ENCODE measurements at places on chromosomes 2 and 18. TPM values are rescaled to one million over a fixed set of nuclear protein-coding genes. Genes with fewer than 3 reads are reported as not detected.

ZNF512 gene
- total RNA-seq: 22.0 TPM

HRH4 gene
- 0.14 TPM for total RNA-seq

HAAO gene
- 0.30 TPM for total RNA-seq

ELP2 gene
- total RNA-seq: 39.2 TPM

SLC19A3 gene
- 0.04 TPM for total RNA-seq

ORC2 gene
- 8.5 TPM for total RNA-seq

ABCG5 gene
- not detected for total RNA-seq

ALPI gene
- total RNA-seq: not detected

MEP1B gene
- total RNA-seq: 0.04 TPM

HOXD4 gene
- total RNA-seq: not detected

DNA sequence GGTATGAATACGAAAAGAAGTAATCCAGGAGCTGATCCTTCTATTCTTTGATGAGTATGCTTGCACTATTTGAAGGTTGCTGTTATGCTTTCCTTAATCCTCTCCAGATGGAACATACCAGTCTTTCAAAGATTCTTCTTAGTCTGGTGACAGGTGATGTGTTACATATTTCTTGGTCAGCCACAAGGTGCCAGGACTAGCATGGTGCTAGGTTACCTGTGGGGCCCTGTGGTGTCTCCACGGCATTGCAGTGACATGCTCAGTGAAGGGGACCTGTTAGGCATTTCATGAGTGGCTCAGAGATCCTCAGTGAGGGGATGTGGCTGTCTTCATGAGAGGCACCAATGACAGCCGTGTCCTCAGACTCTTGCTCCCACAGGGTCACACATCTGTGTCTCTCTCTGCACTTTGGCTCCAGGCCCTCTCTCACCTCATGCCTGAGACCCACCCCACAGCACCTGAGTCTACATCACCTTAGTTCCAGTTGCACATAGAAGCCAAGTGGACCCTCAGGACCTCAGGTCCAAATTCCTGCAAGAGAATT lies 13.1 kb upstream of the RAB31 start:
- DNase-seq: no peak
- no peaks in the 10 kb centered on the region for H3K27me3 ChIP-seq
- no peaks in the 10 kb centered on the region for H3K4me1 ChIP-seq

- peaks cover 3% of the 10 kb centered on the region for H3K27me3 ChIP-seq
- no peaks in the 10 kb centered on the region for H3K4me1 ChIP-seq
- H3K36me3 ChIP-seq: no peaks in the 10 kb centered on the region
Measured at GRCh38 chr18:78727877-78728783, 251.5 kb upstream of the SALL3 start.

DNA sequence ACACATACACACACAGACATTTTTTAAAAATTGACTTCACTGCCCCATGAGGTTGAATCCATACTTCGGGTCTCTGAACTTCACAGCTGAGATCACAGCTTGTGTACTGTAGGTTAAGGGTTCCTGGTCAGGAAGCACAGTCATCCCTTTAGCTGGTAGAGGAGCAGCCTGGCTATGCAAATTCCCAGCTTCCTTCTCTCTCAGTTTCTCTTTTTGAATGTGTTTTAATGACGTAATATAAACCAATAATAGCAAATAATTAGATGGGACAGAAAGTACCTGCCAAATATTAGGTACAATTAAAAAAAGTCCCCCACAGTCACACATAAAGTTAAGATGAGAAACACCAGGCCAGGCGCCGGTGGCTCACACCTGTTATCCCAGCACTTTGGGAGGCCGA lies 178.7 kb downstream of the ZNF385B start:
- H3K27me3 ChIP-seq: no peaks in the 10 kb centered on the region
- no peak overlapping the region for H3K4me3 ChIP-seq
- no peaks in the 10 kb centered on the region for H3K36me3 ChIP-seq
- no peak for DNase-seq

- H3K4me3 ChIP-seq: no peak overlapping the region
- peak overlapping the region; percentile 81 for H3K27ac ChIP-seq
- H3K27me3 ChIP-seq: no peaks in the 10 kb centered on the region
Measured at GRCh38 chr18:48924630-48925490, 25.9 kb downstream of the SMAD7 start.

GRCh38 chr2:120793682-120794403 lies 58.2 kb downstream of the GLI2 start:
- no peak overlapping the region for H3K4me3 ChIP-seq
- peaks cover 16% of the 10 kb centered on the region for H3K4me1 ChIP-seq
- no peaks in the 10 kb centered on the region for H3K36me3 ChIP-seq

DNA sequence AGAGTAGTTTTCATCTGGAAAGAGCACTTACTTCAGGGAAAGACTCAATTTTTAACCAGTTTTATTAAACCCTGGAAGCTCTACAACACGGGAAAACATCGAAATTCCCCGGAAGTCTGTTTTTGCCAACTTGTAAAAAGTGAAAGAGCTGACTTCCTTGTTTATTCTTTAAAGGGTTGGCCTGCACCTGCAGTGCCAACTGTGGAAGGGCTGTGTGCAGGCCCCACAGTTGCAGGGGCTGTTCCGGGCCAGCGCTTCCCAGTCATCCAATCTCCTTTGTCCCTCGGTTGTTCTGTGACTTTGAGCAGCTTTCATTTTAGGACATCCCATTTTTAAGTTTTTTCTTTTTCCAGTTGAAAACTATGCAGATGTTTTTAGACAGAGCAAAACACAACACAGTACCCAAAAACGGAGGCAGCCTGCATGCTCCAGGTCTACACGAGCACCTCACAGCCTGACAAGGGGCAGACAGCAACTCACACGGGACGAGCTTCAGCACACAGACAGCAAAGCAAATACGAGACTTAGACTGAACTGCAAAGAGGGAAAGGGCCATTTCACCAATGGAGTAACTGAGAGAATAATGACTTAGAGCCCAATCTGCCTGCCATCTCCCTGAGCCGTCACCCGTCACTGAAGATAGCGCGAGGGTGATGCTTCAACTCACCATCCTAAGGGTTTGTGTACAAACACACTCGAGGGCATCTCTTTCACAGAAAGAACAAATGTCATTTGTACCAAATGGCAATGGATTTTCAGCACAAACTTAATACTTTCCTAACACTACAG lies 70.6 kb downstream of the EMILIN2 start:
- no peak overlapping the region for H3K4me3 ChIP-seq
- no peak for DNase-seq
- no peaks in the 10 kb centered on the region for H3K27me3 ChIP-seq
- peaks cover 65% of the 10 kb centered on the region for H3K36me3 ChIP-seq
- H3K27ac ChIP-seq: peak overlapping the region; percentile 81

DNA sequence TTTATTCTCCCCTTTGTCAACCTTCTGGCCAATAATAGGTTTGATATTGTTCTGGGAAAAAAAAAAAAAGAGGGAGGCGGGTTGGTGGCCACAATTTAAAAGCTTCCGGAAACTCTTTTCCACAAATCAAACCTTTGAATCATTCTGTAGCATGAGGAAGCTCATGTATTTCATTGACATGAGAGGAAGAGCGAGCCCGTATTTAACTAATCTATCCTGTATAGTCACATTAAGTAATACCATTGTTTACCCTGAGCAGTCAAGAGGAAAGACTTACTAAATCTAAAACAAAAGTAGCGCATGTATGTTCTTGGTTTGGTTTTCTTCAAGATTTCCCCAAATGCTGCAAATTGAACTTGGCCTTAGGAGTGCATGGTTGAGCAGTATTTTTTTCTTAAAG lies 120.1 kb downstream of the NCKAP5 start:
- no peak for DNase-seq
- no peaks in the 10 kb centered on the region for H3K36me3 ChIP-seq
- no peaks in the 10 kb centered on the region for H3K4me1 ChIP-seq
- H3K27me3 ChIP-seq: no peaks in the 10 kb centered on the region

DNA sequence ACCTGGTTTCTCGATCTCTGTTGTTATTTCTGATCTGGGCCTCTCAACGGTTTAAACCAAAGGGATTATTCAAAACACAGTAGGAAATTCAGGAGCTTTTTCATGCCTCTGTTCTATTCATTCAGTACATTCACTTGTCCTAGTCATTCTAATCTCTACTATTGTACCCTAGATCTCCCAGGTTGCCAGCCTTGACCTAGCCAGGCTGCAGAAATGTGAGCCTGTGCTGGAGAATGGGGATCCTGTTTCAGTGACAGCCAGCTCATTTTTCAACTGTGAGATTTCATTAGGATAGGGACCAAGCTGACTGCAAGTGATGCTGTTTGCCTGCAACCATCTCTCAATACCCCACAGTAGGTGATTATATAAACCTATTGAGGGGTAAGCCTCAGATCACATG lies 186.2 kb downstream of the CMPK2 start:
- H3K27ac ChIP-seq: no peak overlapping the region
- no peaks in the 10 kb centered on the region for H3K4me1 ChIP-seq
- no peak for DNase-seq
- H3K4me3 ChIP-seq: no peak overlapping the region

- H3K36me3 ChIP-seq: peaks cover 10% of the 10 kb centered on the region
- H3K27me3 ChIP-seq: no peaks in the 10 kb centered on the region
- DNase-seq: no peak
- no peak overlapping the region for H3K4me3 ChIP-seq
Measured at GRCh38 chr2:135685361-135685760, 56.3 kb upstream of the UBXN4 start.

DNA sequence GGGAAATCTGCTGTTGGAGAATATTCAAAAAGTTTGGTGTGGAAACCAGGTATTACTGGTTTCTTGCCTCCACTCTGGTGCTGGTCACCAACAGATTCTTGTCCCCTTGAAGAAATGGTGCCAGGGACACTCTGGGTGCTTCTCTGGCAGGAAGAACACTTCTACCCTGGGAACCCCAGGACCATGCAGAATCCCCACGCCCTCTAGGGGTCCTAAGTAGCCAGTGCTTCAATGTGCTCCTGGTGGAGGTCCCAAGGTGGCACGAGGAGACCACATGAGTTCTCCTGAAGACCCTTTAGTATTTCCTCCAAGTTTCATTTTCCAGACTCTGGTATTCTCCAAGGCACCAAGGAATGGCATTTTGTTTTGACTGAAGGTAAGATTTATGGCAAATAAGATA lies 380.6 kb downstream of the TSN start:
- H3K27me3 ChIP-seq: no peaks in the 10 kb centered on the region
- H3K27ac ChIP-seq: no peak overlapping the region
- no peak overlapping the region for H3K4me3 ChIP-seq

DNA sequence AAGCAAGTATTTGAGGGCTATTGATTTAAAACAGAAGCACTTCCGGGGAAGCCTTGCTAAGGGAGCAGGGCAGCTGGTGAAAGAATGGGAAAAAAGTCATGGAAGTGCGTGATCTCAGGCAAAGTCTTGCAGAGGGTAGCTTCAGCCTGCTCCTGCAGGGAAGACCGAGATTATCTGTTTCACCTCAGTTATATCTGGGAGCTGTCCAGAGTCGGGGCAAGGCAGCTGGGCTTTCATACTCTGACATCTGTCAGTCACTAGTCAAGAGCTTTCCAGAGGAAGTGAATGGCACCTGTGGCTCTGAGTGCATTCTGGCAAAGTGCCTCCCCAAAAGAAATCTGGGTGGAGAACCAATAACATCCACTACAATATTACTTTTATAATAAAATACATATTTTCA lies 8.7 kb downstream of the NXPH2 start:
- no peaks in the 10 kb centered on the region for H3K36me3 ChIP-seq
- H3K4me1 ChIP-seq: no peaks in the 10 kb centered on the region
- H3K27ac ChIP-seq: no peak overlapping the region
- no peak overlapping the region for H3K4me3 ChIP-seq
- H3K27me3 ChIP-seq: no peaks in the 10 kb centered on the region

DNA sequence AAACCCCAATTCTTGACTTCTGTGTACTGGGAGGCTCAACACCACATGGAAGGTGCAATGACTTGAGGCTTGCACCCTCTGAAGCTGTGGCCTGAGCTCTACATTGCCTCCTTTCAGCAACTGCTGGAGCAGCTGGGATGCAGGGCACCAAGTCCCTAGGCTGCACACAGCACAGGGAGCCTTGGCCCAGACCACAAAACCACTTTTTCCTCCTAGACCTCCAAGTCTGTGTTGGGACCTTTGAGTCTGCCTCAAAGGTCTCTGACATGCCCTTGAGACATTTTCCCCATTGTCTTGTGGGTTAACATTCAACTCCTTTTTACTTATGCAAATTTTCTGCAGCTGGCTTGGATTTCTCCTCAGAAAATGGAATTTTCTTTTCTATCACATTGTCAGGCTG lies 62.6 kb upstream of the KCNE4 start:
- no peaks in the 10 kb centered on the region for H3K36me3 ChIP-seq
- H3K4me3 ChIP-seq: no peak overlapping the region
- H3K27me3 ChIP-seq: no peaks in the 10 kb centered on the region
- H3K4me1 ChIP-seq: no peaks in the 10 kb centered on the region
- no peak for DNase-seq

GRCh38 chr2:98749066-98749450 lies 18.1 kb upstream of the MGAT4A start:
- H3K27ac ChIP-seq: no peak overlapping the region
- peaks cover 4% of the 10 kb centered on the region for H3K27me3 ChIP-seq
- no peaks in the 10 kb centered on the region for H3K36me3 ChIP-seq
- H3K4me1 ChIP-seq: peaks cover 8% of the 10 kb centered on the region
- DNase-seq: peak; percentile 3
- H3K4me3 ChIP-seq: no peak overlapping the region

GRCh38 chr2:1563943-1564891 lies 151.0 kb downstream of the TPO start:
- H3K4me3 ChIP-seq: no peak overlapping the region
- no peaks in the 10 kb centered on the region for H3K27me3 ChIP-seq
- H3K27ac ChIP-seq: no peak overlapping the region
- H3K36me3 ChIP-seq: no peaks in the 10 kb centered on the region
- no peaks in the 10 kb centered on the region for H3K4me1 ChIP-seq
- no peak for DNase-seq

DNA sequence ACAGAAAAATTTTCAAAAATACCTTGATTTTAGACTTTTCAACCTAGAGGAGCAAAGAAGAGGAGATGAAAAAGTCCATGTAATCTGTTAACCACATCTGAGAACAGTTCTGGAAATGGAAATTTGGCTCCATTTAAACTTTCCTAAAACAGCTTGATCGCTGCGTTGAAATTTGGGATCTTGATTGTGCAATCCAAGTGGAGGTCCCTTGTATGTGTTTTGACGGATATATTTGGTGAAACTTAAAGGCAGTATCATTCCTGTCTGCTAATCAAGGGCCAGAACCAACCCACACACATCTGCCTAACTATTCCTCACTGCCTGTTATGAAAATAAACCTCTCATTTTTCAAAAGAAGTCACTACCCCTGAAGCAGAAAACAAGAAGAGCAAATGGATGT lies 46.6 kb downstream of the SPATS2L start:
- H3K36me3 ChIP-seq: no peaks in the 10 kb centered on the region
- H3K27me3 ChIP-seq: no peaks in the 10 kb centered on the region
- peak; percentile 85 for DNase-seq

- H3K4me1 ChIP-seq: peaks cover 5% of the 10 kb centered on the region
- no peak within 1 kb of the TSS for H3K27ac ChIP-seq
- peak; percentile 87 for DNase-seq
Measured at GRCh38 chr2:55923091-55923981, at the start of gene EFEMP1. Gene EFEMP1 (minus strand): TSS chr2:55923782. CDS start chr2:55922440, 1,342 bp downstream.

GRCh38 chr2:71791501-71792135 lies 338.3 kb downstream of the DYSF start:
- no peaks in the 10 kb centered on the region for H3K27me3 ChIP-seq
- no peak overlapping the region for H3K27ac ChIP-seq
- H3K36me3 ChIP-seq: no peaks in the 10 kb centered on the region
- no peak for DNase-seq

GRCh38 chr18:42530276-42530675 lies 575.2 kb downstream of the PIK3C3 start:
- H3K4me3 ChIP-seq: no peak overlapping the region
- H3K27ac ChIP-seq: no peak overlapping the region
- no peak for DNase-seq
- peaks cover 9% of the 10 kb centered on the region for H3K4me1 ChIP-seq
- no peaks in the 10 kb centered on the region for H3K27me3 ChIP-seq

- no peaks in the 10 kb centered on the region for H3K27me3 ChIP-seq
- DNase-seq: no peak
- H3K4me3 ChIP-seq: no peak overlapping the region
- no peaks in the 10 kb centered on the region for H3K36me3 ChIP-seq
- no peak overlapping the region for H3K27ac ChIP-seq
Measured at GRCh38 chr2:29733965-29734364, 187.4 kb downstream of the ALK start.
